ENCODE measurements at places on chromosomes 16 and 17.

DNA sequence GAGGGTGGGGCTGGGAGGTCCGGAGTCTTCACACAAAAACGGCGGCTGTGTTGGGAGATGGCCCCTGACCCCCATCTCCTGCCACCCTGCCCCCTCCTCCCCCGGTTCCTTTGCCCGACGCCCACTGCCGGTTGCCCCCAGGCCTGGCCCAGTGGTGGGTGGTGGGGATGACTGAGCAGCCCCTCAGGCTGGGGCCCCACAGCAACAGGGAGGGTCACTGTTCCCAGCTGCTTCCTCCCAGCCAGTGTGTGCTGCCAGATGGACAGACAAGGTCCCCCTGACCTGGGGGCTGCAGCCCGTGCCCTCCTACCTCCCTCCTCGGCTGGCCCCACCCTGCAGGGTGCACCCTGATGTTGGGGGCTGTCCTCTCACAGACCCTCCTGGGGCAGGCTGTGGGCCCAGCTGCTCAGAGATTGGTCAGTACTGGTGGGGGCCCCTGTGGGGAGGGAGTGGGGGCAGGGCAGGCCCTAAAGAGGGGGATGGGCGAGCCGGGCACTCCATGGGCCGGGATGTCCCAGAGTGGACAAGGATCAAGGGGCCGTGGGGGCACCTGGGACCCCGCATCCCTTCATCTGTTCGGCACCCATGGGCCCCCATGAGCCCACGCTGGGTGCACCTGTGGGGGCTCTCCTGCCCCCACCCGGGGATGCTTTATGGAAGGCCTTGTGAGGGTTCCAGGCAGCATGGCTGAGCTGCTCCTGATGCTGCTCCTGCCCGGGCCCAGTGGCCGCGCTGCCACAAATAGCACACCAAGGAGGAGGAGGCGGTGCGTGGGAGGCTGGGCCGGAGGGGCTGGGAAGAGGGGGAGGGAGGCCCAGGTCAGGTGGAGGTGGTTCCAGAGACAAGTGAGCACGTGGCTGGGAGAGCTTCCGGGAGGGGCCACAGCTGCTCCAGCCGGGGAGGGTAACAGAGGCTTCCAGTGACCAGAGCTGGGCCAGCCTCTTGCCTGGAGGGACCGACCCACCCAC lies 5.1 kb downstream of the C1QTNF8 start:
- no peak for DNase-seq

DNA sequence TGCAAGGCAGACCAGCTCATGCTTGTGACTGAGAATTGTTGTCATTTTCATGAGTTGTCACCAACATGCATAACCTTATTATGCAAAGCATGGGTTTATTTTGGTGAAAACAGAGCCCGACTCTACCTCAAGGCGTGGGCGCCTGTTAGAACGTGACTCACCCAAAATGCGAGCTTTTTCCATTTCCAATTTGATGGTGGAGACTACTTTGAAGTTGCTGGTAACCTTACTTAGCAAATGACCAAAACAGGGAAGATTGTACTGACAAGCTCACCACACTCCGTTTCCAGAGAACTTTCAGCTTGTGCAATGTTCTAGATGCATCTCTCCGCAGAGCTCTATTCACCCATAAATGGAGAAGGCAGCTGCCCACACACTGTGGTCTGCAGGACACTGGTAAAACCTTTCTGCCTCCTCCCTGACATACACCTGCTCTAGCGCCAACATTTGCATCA lies 284.5 kb downstream of the MAF start:
- DNase-seq, result no peak

DNA sequence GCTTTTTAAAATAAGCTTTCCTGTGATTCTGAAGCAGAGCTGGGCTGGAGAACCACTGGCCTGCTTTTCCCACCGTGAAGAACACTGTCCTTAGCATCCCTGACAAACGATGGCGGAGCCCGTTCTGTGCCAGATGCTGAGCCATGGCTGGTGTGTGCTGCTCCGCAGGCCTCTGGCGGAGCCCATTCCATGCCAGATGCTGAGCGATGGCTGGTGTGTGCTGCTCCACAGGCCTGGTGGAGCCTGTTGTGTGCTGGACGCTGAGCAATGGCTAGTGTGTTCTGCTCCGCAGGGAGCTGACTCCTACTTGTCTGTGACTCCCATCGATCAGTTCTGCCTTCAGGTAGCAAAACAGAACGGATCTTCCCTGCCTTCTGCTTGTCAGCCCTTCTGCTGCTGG lies 4.3 kb downstream of the ENDOV start:
- no peak for DNase-seq

GRCh38 chr16:85571563-85571812 lies 41.6 kb upstream of the GSE1 start:
- no peak for DNase-seq

DNA sequence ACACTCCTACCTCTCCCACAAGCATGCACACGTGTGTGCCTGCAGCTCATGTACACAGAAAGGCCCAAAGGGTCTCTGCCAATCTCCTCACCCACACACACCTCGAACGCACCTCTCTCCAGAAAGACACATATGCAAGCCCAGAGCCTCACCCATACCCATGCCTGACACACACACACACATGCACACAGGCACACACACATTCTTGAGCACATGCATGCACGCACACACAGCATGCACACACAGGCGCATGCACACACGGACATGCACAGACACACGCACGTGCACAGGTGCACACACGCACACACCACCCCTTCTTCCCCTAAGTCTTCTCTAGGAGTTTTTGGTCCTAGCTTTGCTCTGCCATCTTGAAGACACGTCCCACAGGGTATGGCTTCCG lies 48.7 kb upstream of the CACNG4 start:
- no peak for DNase-seq

GRCh38 chr17:49339354-49339753 lies 22.7 kb downstream of the ZNF652 start:
- DNase-seq, result no peak

GRCh38 chr17:27821318-27821717 lies 21.0 kb upstream of the NOS2 start:
- no peak for DNase-seq

DNA sequence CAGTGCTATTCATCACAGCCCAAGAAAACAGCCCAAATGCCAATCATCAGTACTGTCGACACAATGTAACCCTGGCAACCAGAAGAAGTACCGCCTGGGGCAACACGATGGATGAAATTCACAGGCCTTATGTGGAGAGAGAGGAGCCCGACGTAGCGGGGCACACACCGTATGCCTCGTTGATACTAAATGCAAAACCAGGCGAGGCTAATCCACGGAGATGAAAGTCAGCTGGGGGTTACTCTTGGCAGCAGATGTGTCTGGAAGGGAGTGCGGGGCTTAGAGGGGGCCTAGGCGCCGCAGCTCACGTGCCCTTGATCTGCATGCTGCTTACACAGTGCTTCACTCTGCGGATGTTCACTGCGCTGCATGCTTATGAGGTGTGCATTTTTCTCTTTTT lies 29.8 kb downstream of the ITGAE start:
- peak; percentile 16 for DNase-seq
